Stimulated activated CD8-positive, alpha-beta memory T cell treated with anti-CD3 and anti-CD28 coated beads, Interleukin-7, amount 100 ng/mL, for 1 hour (primary cell): ENCODE measurements at places on chromosomes 6 and 20.
A peak's percentile ranks its signal among the peaks of the same experiment; 100 is the strongest.

DNA sequence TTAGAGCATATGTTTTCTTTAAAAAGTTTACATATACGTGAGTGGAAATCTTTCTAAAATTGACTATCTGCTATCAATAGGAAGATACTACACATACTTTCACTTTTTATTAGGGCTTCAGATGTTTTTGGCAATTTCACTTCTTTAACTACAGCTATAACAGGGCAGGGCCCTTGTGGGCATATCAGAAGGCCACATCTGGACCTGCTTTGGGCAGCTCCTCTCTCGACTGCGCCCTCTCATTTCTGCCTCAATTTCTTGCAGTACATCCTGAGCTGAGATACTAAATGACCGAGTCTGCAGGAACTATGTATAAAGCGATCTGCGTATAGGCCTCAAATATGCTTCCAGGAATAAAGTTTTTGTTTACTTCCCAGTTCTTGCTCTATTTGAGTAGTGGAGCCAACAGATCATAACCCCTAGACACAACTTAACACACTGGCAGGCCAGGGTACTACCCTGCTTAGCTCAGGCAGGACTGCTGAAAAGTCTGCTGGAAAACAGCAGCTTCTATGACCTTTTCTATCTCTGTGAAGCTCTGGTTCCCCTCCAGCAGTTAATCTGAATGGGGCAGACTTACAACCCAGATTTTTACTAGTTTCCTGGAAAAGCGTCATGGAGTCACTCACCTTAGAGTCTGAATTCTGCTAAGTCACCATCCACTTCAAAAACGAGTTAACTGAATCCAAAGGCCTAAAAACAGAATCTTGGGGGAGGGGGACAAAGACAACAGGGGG lies 12.7 kb downstream of the GCLC start:
- no peak for DNase-seq

DNA sequence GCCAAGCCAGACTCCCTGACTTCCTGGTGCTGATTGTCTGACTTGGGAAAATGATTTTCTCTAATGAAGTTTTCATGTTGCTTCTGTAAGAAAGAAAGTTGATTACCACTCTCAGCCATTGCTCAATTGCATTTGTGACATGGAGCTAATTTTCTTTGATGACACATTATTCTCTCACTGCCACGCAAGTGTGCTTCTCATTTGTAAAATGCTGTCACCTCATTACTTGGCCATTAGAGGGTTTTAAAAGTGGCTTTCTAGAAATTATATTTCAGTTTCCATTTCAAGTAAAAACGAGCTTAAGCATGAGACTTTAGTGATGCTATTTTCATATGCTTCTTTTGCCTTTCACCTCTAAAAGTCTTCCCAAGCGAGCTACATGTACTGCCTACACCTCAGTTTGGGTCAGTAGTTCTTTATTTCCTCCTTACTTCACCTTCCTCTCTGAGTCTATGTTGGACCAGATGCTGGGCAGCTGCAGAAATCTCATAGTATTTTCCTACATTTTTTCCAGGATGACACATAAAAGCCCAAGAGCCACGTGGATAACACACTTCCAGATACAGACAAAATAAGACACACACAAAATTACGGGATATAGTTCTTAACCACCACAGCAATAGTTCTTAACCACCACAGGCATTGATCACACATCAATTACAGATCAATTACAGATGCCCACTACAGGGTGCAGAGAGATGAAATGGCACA lies 6.3 kb upstream of the FAM210B start:
- no peak for DNase-seq

GRCh38 chr6:109456111-109456583 lies 575 bp upstream of the MICAL1 start:
- DNase-seq = no peak

DNA sequence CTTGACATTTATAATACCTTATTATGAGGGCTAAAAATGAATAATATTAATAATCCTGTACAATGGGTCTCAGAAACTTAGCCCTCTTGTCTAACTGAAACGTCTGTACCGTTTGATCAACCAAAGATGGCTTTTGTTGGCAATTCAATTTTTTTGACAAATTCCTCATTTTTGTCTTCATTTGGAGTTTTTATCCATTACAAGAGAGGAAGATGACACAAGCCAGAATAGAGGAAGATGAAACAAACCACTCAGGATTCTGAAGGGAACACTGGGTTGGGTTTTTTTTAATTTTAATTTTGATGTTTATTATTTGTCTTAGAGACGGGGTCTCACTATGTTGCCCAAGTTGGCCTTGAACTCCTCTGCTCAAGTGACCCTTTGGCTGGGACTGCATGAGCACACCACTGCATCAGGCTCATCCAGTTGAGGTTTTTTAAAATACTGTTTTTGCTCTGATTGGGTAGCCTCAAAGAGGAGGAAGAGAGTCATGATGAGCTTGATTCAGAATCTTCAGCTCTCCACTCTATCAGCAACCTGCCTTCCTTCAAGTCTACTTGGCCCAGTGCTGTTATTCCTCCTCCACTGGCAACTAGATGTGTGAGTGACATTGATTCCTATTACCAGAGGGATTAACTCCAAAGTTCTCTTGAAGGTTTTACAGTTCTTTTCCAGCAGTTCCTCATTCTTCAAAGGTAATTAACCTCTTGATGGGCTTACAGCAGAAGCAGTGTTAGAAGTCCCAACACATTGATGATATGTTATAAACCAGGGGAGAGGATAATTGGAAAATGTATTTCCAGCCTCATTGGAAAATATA lies 71.3 kb downstream of the ATXN1 start:
- DNase-seq = no peak

- no peak for DNase-seq
Measured at GRCh38 chr6:101776919-101777350, 383.4 kb downstream of the GRIK2 start.

GRCh38 chr20:3565851-3566250 lies 95.0 kb downstream of the ATRN start:
- DNase-seq = no peak

GRCh38 chr6:3697609-3698008 lies 53.9 kb downstream of the PXDC1 start:
- DNase-seq = no peak

DNA sequence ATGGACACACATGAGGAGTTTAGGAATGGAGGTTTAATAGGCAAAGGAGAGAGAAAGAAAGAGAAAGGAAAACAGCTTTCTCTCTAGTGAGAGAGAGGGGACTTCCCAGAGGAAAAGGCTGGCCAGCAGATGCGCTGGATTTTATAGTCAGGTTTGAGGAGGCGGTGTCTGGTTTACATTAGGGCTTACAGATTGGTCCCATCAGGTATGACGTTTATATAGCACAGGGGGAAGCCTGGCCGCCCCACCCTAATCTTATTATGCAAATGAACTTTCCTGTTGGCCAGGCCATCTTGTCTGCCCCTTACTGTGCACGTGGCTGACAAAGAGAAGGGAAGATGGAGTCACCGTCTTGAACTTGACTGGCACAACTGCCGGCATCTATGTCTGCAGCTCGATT lies 86.6 kb upstream of the QKI start:
- DNase-seq = no peak

DNA sequence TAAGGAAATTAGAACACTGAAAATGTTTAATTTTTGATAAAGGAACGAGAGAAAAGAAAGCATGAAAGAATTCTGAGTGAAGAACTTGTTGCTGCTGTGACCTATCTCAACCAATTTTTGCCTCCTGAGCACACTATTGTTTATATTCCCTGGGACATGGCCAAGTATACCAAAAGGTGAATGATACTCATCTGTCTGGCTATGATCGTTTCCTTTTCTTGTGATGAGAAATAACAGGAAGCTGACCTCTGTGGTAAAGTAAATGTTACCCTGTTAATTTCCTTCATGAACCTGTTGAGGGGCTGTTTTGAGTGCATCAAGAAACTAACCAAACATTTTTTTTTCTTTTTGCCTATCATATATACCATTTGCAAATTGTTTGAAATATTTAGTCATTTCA lies 69.1 kb downstream of the FIG4 start:
- no peak for DNase-seq

DNA sequence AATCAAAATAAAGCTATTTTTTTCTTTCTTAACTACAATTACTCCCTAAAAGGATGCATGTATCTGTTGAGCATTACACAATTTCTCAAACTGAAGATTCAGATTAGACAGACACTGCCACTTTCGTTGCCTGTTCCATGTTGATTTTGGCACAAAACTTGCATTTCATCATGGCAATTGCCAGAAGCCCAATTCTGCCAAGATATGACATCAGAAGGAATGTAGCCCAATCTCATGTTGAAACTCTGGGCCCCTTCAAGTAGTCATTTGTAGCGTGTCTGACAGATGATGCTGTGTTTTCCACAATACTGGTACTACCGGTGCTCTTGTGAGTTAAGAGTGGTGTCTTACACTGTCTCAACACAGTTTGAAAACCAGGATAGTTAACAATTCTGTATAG lies 705.4 kb downstream of the PTPRT start:
- DNase-seq = no peak

- DNase-seq = no peak
Measured at GRCh38 chr20:23586735-23587525, 18.6 kb upstream of the CST9L start.

DNA sequence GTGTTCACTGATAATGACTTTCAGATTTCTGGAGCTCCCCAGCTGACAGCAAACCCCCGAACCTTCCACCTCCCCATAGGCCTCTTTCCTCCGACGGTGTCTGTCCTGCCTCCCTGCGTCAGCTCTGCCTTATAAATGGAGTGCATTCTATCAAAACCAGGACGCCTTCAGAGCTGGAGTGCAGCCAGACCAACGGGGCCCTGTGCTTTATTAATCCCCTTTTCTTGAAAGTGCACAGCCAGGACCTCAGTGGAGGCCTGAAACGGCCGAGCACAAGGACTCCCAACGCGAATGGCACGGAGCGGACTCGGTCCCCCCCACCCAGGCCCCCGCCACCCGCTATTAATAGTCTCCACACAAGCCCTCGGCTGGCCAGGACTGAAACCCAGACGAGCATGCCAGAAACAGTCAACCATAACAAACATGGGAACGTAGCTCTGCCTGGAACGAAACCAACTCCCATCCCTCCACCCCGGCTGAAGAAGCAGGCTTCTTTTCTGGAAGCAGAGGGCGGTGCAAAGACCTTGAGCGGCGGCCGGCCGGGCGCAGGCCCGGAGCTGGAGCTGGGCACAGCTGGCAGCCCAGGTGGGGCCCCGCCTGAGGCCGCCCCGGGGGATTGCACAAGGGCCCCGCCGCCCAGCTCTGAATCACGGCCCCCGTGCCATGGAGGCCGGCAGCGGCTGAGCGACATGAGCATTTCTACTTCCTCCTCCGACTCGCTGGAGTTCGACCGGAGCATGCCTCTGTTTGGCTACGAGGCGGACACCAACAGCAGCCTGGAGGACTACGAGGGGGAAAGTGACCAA lies 42.3 kb upstream of the NAA20 start:
- no peak for DNase-seq

DNA sequence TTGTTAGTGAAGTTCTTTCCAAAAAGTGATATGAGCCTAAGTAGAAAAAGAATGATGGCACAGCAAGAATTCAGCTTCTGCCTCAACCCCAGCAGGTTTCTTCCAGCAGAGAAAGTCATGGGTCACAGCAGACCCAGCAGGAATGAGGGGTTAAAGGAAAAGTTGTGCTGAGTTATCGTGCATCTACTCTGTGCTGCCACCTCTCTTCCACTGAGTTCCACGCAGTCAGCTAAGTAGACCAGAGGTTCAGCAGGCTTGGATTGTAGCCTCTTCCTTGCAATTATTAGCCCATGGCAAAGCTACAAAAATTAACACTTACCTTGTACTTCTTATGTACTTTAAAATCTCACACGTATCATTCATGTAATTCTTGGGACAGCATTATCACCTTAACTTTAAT lies 510.8 kb downstream of the PTPRT start:
- no peak for DNase-seq

GRCh38 chr20:51802170-51802751 lies at the start of gene SALL4:
TSS of gene SALL4 (minus strand) at chr20:51802521. CDS start at chr20:51802408, 113 bp downstream.
- DNase-seq = no peak

- DNase-seq = no peak
Measured at GRCh38 chr6:100065348-100065747, 71.3 kb upstream of the MCHR2 start.

- DNase-seq = no peak
Measured at GRCh38 chr20:51656726-51657260, 111.4 kb downstream of the ATP9A start.

GRCh38 chr20:62143081-62143956 lies at the start of the genes PSMA7 and SS18L1:
TSS of gene PSMA7 (minus strand) at chr20:62143394. CDS start at chr20:62143303, 91 bp downstream.
TSS of gene SS18L1 (plus strand) at chr20:62143769. CDS start at chr20:62143821, 52 bp downstream.
- peak; percentile 71 for DNase-seq

DNA sequence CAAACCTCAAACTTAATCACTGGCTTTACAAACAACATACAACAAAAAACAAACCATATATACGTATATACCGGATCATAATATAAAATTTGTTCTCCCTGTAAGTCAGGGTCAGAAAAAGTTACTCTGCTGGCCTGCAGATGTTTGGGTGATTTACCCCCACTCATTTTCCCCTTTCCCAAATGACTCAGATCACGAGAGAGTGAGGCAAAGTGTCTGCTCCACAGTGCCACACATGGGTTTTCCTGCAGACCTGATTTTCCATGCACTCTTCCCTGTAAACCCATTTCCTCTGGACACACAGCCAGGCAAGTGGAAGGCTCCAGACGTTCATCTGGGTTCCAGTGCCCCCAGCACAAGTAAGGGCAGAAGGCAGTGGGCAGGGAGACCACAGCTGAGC lies 23.5 kb downstream of the GFOD1 start:
- DNase-seq = no peak

DNA sequence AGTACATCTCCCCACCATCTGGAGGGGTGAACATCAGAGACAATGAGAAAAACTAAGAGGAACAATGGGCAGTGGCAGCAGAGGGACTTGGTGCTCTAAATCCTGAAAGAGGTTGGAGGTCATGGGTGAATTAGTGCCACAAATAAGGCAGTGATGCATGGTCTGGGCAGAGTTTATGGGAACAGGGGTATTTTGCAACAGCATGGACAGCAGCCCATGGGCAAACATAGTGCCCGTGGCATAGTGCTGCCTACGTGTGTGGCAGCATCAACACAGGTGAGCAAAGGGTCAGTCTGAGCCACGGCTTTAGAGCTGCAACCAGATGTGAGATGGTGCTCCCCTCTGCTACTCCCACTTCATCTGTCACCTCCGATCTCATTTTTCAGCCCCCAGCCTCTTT lies 459.1 kb upstream of the CITED2 start:
- DNase-seq = no peak

GRCh38 chr6:55011034-55011433 lies 163.3 kb upstream of the HCRTR2 start:
- DNase-seq = no peak

GRCh38 chr6:53828215-53828614 lies 33.4 kb downstream of the LRRC1 start:
- DNase-seq = no peak

GRCh38 chr6:137025786-137026730 lies 18.7 kb downstream of the IL20RA start:
- DNase-seq = no peak
